ENCODE measurements at places on chromosomes 11 and 22. TPM values are rescaled to one million over a fixed set of nuclear protein-coding genes. Genes with fewer than 3 reads are reported as not detected.

The PATE2 gene
- total RNA-seq = not detected

The RIC3 gene
- total RNA-seq = not detected

The MMP1 gene
- 122 TPM for total RNA-seq

The OR52W1 gene
- not detected for total RNA-seq

The CD3G gene
- total RNA-seq = not detected

The KREMEN1 gene
- total RNA-seq = 3.4 TPM

The FXYD2 gene
- not detected for total RNA-seq

The ANO5 gene
- not detected for total RNA-seq

The MYO7A gene
- total RNA-seq = 0.18 TPM

The GAL3ST1 gene
- 0.18 TPM for total RNA-seq

The PHETA2 gene
- total RNA-seq = 15.7 TPM

The TMEM184B gene
- 43.9 TPM for total RNA-seq

The DUSP8 gene
- 0.59 TPM for total RNA-seq

The OSBPL5 gene
- total RNA-seq = 26.4 TPM

The SLC22A9 gene
- total RNA-seq = not detected

The OR5D18 gene
- not detected for total RNA-seq

The MUC2 gene
- total RNA-seq = not detected

The GP1BB gene
- total RNA-seq = 1.8 TPM

The SEZ6L gene
- not detected for total RNA-seq

The IGHMBP2 gene
- total RNA-seq = 7.4 TPM

The PTPRCAP gene
- not detected for total RNA-seq

The RCOR2 gene
- total RNA-seq = 4.0 TPM

The OR51T1 gene
- not detected for total RNA-seq

The TRIM6 gene
- 8.7 TPM for total RNA-seq

The RDX gene
- total RNA-seq = 76.3 TPM

The ASCL2 gene
- not detected for total RNA-seq

The TMPRSS13 gene
- not detected for total RNA-seq

The P2RX6 gene
- 4.5 TPM for total RNA-seq

The NXPE2 gene
- 0.09 TPM for total RNA-seq

The RRAS2 gene
- total RNA-seq = 55.8 TPM

Measured in smooth muscle cell of the umbilical artery (primary cell).